ENCODE measurements at places on chromosomes 7 and 10. TPM values are rescaled to one million over a fixed set of nuclear protein-coding genes. Genes with fewer than 3 reads are reported as not detected.

The CCDC136 gene
- total RNA-seq: 11.1 TPM

The ADRA2A gene
- not detected for total RNA-seq

The UCN3 gene
- total RNA-seq: not detected

The ZRANB1 gene
- 23.3 TPM for total RNA-seq

The UMAD1 gene
- 14.1 TPM for total RNA-seq

The SPDYE1 gene
- total RNA-seq: not detected

The CNTNAP2 gene
- 0.15 TPM for total RNA-seq

The FEZF1 gene
- not detected for total RNA-seq

The TFPI2 gene
- total RNA-seq: 14.5 TPM

The TRIM73 gene
- 0.44 TPM for total RNA-seq

The ZNF736 gene
- 9.4 TPM for total RNA-seq

The CYP26C1 gene
- total RNA-seq: not detected

The PLEKHS1 gene
- under 0.01 TPM for total RNA-seq

The SLIT1 gene
- under 0.01 TPM for total RNA-seq

The SFXN2 gene
- 2.6 TPM for total RNA-seq

The LRRC4 gene
- total RNA-seq: 0.33 TPM

The TMEM176B gene
- total RNA-seq: not detected

The C10orf62 gene
- total RNA-seq: not detected

The ZNF479 gene
- not detected for total RNA-seq

The CRTAC1 gene
- total RNA-seq: not detected

The TRPV5 gene
- not detected for total RNA-seq

The ZNF503 gene
- 22.7 TPM for total RNA-seq

The PON2 gene
- 56.1 TPM for total RNA-seq

The CALHM1 gene
- not detected for total RNA-seq

The PIK3AP1 gene
- total RNA-seq: not detected

The MYO3A gene
- not detected for total RNA-seq

The AMPH gene
- 7.8 TPM for total RNA-seq

The AGR3 gene
- not detected for total RNA-seq

The OPN4 gene
- total RNA-seq: not detected

The PRPS1L1 gene
- total RNA-seq: not detected

The HSPA12A gene
- total RNA-seq: 9.0 TPM

The ATP6V1F gene
- total RNA-seq: 156 TPM

Measured in smooth muscle cell of trachea (primary cell).